ENCODE measurements at places on chromosomes 11 and 22.
A peak's percentile ranks its signal among the peaks of the same experiment; 100 is the strongest.

DNA sequence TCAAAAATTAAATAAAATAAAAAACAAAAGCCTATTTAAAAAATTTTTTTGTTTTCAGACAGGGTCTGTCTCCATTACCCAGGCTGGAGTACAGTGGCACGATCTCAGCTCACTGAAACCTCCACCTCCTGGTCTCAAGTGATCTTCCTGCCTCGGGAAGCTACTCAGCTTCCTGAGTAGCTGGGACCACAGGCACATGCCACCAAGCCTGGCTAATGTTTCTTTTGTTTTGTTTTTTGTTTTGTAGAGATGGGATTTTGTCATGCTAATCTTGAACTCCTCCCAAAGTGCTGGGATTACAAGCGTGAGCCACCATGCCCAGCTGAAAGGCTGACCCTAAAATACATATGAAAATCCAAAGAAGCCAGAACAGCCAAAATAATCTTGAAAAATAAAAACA lies 20.4 kb upstream of the L3MBTL2 start:
- no peak for DNase-seq

GRCh38 chr11:128525411-128526243 lies 61.7 kb downstream of the ETS1 start:
- peak; percentile 47 for DNase-seq

DNA sequence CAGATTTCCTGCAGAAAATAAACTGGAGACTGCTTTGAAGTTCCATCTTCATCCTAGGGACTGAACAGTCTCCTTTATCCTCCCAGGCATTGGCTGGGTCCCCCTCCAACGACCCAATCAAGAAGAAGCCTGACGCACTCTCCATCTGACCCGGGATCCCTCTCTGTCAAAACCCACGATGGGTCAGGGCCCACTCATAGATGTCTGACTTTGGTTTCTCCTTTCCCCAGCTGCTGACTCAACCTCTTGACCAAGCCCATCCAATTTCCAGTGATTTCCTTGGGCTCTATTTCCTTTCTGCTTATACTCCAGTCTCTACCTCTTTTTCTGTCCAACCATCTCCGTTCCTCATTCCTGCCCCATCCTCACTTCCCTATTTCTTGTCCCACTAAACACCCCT lies 189.7 kb downstream of the MIAT start:
- DNase-seq: no peak

GRCh38 chr22:44698531-44699421 lies 3.2 kb upstream of the PRR5 start:
- no peak for DNase-seq

GRCh38 chr11:111512296-111513239 lies at the start of gene BTG4:
Gene BTG4, minus strand, starts transcription at chr11:111512386. Its CDS starts 13,610 bp downstream, at chr11:111498776.
- DNase-seq: peak; percentile 19

- DNase-seq: no peak
Measured at GRCh38 chr11:132855516-132855915, 676.8 kb downstream of the OPCML start.

GRCh38 chr11:550746-551085 lies 9.8 kb downstream of the LMNTD2 start:
- no peak for DNase-seq

DNA sequence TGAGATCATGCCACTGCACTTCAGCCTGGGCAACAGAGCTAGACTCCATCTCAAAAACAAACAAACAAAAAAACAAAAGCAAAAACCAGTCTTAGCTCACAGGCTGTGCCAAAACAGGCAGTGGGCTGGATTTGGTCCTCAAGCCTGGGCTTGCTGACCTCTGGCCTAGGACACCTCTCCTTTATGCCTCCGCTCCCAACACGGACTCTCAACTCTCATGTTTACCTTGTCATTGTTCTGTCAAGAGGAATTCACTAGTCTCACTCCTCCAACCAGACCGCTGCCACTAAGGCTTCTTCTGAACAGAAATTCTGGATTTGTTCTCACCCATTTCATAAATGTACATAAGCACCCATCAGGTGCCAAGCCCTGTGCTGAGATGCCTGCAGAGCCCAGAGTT lies 42.6 kb downstream of the FAM83F start:
- DNase-seq: no peak

GRCh38 chr22:20818471-20818870 lies 40.1 kb downstream of the PI4KA start:
- no peak for DNase-seq

DNA sequence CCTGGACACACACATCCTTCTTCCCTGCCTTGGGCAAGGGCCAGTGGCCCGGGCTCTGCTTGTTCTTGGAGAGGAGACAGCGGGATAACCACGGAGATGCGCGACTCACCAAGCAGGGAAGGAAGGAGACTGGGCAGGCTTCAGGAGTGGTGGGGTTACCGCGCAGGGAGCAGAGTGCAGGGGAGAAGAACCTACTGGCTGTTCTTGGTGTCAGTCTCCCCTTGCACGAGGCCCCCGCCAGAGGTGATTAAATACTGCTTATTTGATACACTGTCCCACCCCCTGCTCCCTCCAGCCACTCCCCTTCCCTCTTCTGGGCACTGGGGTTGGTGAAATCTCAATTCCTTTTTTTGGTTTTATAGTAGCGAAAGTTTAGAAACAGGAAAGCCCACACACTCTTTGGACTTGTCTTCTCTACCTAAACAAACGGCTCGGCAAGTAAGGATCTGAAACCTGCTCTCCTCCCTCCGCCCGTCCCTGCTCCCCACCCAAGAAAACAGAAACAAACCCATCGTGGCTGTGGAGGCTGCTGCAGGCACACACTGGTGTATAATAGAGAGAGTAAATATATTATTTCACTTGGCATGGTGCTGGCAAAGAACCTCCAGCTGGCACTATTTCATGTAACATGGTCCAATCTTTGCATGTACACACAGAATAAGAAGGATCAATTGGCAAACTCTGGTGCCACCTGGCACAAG lies 10.8 kb downstream of the LARGE2 start:
- no peak for DNase-seq

GRCh38 chr22:43237280-43237679 lies 50.3 kb upstream of the TTLL12 start:
- DNase-seq: no peak

DNA sequence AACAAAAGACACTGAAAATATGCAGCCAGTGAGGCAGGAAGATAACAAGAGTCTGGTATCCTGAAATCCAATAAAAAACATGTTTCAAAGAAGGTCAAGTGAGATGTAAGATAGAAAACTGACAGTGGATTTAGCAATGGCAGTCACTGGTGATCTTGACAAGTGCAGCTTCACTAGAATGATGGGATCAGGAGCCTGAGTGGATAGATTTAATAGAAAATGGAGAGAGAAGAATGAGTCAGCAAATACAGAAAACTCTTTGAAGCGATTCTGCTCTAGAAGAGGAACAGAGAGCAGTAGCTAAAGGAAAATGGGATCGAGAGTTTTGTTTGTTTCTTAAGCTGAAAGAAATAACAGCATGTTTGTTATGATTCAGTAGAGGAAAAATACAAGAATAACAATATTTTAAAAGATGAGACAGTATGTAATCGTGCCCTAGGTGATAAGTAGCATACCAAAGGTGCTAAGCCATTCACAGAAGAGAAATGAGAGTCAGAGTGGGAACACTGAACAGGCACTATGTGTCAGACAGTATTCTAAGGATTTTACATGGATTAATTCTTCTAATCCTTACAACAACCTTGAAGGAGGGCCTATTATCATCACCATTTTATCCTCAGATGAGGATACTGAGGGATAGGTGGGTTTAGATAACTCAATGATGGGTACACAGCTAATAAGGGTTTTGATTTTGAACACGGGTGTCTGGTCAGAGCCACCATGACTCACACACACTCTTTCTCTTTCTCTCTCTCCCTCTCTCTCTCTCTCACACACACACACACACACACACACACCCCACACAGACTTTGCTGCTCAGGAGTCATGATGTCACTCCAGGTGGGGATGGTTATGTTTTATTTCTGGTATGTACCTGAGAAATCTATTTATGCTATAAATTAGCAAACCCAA lies 36.3 kb downstream of the MRE11 start:
- no peak for DNase-seq

DNA sequence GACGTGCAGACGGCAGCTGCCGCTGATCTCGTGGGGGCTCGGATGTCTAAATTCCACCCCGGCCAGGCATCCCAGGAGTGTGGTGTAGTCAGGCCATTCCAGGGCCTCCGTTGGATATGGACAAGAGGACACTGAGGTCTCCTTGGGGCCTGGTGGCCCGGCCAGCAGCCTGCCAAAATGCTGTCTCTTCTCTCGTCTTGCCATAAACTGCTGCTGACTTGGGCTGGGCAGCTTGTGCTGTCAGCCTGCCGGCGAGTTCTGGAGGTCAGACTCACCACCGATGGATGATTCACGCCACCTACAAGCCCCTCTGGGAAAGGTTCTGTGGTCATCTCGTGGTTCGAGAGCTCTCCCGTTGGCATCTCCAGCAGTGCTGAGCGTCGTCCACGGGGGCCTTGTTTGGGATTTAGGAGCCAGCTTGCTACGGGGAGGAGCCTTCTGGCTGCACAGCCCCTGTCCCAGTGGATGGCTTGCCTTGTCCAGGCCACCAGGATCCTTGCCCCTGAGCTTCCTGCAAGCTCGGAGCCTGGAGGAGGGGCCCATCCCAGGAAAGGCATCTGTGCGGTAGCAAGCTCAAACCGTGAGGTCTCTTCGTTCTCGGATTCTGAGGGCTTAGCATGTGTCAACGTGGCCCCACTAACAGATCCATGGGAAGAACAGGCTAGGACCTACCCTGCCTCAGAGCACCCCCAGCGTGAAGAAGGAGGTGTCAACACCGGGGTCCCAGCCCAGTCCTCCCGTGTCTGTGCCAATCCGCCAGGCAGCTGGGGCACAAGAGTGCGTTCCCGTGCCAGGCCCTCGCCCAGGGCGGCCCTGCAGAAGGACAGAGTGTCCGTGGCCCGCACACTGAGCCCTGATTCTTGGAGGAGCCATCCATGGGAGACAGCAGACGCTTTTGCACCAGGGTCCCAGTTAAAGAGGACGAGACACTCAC lies 1114.1 kb downstream of the BRD1 start:
- no peak for DNase-seq

DNA sequence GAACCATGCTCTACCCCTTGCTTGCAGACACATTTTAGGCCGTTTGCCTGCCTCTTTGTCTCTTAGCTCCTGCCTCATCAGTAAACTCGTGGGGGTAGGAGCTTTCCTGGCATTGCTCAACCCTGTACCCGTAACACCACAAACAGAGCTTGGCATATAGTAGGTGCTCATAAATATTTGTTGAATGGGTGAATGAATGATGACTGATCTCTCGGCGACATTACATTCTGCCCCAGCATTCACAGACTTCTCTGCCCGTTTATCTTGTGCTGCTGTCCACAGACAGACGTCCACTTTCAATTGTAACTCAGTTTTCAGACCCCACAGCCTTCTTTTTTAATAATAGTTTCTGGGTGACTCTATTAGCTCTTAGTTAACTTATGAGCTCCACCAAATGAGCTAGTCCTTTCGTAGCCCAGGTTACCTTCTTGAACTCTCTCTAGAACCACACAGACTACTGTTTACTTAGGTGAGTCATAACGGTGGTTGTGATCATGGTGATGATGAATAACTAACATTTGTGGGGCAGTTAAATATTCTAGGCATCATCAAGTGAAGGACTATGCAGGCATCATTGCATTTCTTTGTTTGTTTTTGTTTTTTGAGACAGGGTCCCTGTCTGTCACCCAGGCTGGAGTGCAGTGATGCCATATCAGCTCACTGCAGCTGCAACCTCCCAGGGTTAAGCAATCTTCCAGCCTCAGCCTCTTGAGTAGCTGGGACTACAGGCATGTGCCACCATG lies 188.4 kb downstream of the ADAMTS15 start:
- DNase-seq: no peak

DNA sequence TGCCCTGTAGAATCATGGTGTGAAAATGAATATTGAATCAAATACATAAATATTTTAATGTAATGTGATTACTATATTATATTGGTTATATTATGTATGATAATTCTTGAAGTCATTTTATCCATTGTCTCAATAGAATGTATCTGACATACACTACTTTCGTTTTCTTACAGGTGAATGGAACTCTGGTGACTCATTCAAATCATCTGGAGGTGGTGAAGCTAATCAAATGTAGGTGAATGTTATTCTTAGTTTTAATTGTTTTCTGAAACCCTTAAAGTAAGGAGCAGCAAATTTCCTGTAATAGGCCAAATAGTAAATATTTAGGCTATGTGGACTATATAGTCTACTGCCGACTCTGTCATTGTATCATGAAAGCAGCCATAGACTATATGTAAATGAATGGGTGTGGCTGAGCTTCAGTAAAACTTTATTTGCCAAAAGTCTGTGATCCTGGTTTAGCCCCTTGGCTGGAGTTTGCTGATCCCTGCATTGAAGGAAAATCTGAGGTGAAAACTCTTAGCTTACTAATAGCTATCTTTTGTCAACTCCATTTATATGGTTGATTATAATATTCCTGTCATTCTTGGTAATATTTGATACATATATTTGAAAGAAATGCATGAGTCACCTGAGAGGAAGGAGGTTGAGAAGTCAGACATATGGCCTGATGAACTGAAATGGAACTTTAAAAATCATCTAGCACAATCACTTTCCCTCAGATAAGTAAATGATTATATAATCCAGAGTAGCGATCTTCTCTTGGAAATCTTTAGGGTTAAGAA lies 87.2 kb upstream of the GRIK4 start:
- DNase-seq: no peak

DNA sequence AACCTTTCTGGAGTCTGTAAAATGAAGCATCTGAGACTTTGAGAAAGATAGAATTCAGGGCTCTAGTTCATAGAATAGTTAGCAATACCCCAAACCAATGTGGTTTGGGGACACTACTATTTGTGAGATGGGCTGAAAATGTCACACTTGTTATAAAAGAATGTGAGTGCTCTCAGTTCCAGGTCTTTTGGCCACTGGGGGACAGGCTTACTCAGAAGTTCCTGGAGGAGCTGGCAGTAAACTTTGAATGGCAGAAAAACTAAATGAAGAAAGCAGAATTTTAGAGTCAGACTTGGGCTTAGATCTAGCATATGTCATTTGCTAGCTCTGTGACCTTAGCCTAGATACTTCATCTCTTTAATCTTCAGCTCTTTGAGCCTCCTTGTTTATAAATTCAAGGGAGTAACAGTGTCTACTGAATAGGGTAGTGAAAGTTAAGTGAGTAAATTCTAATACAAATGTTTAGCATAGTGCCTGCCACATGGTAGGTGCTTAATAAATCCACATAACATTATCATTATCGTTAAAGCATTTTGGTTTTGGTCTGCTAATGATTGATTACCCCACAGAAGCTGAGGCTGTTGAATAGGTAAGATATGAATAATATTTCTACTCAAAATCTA lies 3.7 kb downstream of the LYVE1 start:
- DNase-seq: no peak

GRCh38 chr11:64498136-64498535 lies 92.9 kb upstream of the SLC22A12 start:
- no peak for DNase-seq

- DNase-seq: no peak
Measured at GRCh38 chr11:13965337-13965736, 2.8 kb downstream of the SPON1 start.
